ENCODE measurements at places on chromosomes 16 and 17.

- DNase-seq, result no peak
Measured at GRCh38 chr16:86419518-86419917, 90.8 kb upstream of the FOXF1 start.

DNA sequence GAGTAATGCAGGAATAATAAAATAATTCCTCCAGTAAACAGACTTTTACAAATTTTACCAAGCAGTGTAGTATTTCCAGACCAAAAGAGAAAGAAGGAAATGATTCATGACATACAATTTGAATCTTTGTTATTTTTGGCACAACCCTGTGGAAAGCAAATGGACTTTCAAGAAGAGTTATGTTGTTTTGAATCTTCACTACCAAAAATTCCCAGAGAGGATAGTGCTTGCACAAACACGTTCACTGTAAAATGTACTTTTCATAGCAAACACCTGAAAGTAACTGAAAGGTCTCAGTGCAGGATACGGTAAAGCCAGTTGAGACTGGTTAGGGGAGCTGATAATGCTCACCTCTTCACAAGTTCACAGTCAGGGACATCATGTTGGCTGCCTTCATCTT, 107.1 kb downstream of the USP22 start:
- peak; percentile 89 for DNase-seq

DNA sequence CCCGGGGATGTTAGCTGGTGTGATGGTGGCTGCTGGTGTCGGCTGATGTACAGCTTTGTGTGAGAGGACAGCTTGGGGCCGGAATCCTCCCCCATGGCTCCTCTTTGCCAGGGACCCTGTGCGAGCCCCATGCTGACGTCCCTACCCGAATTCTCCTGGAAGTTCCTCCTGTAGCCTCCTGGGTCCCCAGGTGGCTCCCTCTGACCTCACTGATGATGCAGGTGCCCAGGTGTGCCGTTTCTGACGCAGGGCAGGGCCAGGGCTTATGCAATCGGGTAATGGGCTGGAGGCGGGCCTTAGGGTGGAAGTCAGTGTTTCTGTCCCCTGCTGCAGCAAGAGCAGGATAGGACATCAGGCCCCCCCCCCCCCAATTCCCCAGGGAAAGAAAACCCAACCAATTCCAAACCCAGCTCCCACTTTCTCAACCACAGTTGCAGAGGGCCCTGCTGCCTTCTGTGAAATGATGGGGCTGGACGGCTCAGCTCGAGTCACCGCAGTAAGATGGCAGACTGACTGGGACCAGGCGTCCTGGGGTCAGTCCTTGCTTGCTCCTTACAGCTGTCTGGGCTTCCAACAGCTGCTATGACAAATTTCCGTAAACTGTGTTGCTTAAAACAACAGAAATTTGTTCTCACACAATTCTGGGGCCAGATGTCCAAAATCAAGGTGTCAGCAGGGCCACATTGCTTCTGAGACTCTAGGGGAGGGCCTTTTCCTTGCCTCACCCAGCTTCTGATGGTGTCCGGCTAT, 139.0 kb upstream of the PLCG2 start:
- no peak for DNase-seq

GRCh38 chr17:43818966-43819365, 14.0 kb downstream of the MPP3 start:
- DNase-seq, result no peak

GRCh38 chr16:66939366-66939765, 4.0 kb downstream of the CES2 start:
- DNase-seq, result no peak

- peak; percentile 51 for DNase-seq
Measured at GRCh38 chr17:31586946-31587345, 195.5 kb downstream of the RAB11FIP4 start.

DNA sequence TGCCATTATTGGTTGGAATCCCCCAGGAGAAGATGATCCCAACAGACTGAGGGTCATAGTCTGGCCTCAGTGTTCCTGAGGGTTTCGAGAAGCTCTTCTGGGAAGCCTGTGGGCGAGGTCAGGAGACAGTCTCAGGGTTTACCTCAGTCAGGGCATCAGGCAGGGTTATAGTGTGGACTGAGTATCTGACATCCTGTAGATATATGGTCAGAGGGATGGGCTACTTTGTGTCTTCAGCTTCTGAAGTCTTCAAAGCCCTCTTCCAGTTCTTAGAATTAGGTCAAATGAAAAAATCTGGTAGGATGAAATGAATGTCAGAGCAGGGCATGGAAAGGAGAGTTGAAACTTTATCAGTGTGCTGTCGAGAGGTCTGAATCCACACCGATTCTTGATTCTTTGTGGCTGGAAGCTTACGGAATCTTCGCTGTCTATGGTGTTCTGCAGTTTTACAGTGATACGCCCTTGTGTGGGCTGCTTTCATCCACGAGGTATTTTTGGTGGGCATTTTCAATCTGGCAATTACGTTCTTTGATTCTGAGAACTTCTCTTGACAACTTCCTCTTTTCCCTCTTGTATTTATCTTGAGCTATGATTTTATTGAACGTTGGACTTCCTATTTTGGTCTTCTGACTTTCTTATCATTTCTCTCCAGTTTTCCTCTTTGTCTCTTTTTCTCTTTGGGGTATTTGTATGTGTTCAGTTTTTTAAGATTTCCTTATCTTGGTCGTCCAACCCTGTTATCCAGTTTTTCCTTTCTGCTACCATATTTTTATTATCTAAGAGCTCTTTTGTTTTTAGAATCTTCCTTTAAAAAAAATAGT, 30.4 kb downstream of the BPTF start:
- no peak for DNase-seq

DNA sequence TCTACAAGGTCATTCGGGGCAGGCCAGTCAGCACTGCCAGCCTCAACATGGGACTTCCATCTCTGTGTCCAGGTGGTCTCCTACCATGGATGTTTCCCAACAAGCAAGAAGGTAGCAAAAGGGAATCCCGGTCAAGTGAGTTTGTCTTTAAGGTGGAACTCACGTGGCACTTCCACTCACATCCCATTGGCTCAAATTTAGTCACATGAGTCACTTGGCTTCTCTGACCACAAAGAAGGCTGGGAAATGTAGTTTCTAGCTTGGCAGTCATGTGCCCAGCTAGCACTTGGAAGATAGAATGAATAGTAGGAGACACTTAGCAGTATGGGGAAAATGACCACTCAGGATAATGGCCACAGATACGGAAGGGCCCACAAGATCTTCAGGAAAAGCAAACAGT, 106.6 kb downstream of the AIPL1 start:
- no peak for DNase-seq

- DNase-seq, result no peak
Measured at GRCh38 chr16:48133455-48134211, 22.2 kb downstream of the ABCC12 start.

DNA sequence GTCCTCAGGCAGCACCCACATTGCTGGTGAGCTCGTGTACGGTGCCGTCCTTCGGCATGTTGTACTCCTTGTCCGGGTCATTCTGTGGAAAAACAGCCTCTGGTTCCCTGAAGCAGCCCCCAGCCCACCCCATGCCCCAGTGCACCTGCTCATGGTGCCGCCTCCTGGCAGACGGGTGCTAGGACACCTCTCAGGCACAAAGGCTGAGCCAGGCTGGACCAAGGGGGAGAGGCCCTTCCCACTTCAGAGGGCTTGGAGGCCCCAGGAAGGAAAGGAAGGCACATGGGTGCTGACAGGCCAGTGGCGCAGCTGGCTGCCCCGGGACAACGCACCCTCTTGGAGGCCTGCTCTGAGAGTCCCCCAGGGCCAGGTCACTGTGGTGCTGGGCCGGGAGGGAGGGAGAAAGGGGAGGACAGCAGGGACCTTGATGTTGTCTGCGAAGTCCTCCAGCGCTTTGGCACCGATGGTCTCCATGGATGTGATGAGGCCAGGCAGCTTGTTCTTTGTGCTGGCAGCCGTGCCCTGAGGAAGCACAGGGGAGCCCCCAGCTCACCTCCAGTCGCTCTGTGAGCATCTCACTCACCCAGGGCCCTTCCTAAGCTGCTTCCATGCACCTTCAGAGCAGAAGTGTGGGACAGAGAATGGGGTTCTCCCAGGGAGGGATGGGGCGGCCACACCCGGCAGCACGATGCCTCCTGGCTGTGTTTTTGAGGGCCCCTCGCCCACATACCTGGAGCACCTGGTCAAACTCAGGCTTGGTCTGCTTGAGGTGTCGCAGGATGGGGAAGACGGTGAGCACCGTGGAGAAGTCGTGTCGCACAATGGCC, 9.3 kb downstream of the ZACN start:
- no peak for DNase-seq

DNA sequence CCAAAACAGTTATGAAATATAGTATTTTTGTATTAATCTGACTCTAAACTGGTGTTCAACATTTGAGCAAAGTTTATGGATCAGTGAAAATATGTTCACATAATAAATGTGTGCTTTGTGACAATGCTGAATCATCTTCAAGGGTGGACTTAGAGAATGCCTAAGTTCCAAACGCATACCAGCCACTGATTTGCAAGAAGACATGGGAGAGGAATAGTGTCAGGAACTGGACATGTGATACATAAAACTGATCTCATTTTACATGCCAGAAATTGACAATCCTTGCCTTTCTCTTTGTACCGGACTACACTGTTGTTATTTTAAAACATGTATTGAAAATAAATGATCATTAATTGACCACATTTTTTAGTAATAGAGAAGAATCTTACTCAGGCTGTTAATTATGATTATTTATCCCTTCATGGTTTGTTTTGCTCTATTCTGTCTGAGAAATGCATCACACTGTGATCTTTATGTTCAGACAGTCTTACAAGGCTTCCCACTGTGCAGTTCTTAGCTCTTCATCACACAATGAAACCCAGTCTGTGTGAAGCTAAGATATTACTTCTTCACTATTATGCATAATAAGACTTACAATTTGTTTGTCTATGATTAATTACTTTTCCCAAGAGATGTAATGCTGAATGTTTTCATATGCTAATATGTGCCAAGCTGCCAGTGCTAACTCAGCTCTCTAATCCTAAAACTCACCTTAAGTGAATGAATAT, 1180.6 kb upstream of the CDH8 start:
- no peak for DNase-seq

DNA sequence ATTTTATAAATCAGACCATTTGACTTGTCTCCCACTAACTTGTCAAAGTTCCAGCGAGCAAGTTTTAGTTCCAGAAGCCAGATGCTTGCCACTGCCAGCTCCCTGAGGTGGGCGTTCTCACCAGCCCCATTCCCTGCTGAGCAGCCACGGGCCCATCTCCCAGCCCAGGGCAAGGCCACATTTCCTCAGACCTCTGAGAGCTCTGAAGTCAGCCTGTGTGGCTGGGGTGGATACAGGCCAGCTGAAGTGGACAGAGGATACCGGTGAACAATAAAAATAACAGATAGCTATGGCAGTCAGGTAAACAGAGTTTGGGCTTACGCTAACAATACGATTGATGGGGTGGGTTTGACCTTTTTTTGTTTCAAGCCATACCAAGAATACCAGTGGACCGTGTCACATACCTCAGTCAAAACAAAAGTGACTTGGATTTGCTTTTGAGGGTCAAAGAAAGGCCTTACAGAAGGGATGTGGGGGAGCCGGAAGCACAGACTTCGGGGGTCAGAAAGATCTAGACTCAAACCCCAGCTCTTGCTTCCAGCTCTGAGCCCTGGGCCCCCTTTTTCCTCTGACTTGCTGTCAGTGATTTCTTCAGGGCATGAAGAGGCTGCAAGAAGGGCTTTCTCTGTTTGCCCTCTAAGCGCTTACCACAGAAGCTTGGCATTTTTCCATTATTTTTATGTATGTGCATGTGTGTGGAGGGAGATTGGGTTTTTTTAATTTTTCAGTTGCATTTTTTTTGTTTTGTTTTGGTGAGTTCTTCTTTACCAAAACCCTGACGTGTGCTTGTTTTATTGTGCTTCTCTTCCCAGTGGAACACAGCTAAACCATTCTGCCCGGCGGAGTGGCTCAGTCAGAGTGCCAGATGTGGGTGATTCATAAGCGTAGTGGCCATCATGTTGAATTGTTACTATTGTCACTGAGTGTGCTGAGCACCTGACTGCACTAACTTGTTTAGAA, 109.9 kb downstream of the GNAO1 start:
- DNase-seq, result peak; percentile 22

DNA sequence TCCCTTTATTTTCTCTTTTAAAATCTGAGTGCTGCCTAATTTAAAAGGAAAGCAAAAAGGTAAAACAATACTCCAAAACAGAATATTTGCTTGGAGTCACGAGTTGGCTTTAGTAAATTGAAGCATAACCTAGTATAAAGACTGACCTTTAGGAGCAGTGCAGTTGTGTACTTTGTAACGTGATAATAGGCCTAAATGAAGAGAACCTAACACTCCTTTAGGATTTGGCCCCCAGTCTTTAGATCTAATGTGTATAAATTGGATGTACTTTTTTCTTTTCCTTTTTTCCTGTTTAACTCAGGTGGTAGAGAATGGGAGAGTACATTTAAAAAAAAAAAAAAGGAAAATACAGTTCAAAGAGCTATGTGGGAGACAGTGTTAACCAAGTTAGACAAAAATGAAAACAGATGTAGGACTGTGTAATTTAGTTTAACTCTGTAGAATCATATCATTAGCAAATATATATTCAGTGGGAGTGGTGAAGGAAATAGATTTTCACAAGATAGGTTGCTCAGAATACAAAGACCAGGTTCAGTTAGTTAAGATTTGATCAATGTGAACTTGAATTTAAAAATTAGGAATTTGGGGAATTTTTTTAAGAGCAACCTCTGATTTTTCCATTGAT, 16.8 kb downstream of the CPD start:
- no peak for DNase-seq

DNA sequence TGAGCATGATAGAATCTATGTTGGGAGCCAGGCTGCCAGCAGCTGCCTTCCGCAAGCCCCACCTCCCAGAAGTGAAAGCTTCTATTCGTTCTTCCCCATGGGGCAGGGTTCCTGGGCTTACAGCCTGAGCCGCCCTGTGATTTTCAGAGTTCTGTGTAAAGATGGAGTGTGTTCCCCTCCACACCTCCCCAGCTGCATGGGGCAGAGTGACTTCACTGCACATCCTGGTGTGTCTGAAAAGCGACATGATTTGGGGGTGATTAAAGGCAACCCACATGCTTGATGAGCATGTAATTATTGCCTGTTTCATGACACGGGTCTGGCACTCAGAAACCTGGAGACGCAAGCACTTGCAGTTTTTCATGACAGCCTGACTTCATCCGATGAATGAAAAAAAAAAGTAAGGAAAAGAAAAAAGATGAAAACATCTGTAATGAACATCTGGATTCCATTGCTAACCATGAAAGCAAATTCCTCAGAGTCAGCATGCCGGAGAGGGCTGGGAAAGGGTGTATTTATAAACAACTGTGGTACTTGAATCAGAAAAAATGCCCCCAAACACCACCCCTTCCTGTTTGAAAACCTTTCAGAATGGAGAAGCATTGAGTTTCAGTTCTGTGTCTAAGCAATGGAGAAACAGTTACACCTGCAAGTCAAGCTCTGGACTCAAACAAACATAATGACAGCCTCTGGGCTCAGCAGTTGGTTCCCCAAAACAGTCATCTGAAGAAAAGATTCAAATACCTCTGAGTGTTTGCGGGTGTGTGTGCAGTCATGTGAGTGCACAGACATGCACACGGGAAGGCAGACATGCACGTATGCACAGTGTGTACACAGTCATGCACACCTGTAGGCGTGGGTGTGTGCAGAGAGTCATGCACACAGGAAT, 266.0 kb downstream of the ENGASE start:
- no peak for DNase-seq

DNA sequence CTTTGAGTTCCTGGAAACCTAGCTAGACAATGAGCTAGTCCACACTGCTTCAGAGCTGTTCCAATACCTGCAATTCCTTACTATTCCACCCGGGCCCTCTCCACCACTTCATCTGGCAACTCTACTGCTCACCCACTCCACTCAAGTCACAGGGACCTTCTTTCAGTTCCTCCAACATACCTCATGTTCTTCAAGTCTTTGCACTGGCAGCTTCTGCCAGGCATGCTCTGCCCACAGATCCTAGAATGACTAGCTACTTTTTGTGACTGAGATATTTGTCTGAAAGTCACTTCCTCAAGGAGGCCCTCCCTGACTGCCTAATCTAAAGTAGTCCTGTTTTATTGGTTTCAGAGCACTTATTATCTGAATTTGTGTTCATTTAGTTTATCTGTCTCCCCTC, 86.4 kb downstream of the TEX14 start:
- DNase-seq, result no peak

Measured in iris pigment epithelial cell (primary cell).